Fibroblast of mammary gland (primary cell): ENCODE measurements at places on chromosomes 2 and 18.

DNA sequence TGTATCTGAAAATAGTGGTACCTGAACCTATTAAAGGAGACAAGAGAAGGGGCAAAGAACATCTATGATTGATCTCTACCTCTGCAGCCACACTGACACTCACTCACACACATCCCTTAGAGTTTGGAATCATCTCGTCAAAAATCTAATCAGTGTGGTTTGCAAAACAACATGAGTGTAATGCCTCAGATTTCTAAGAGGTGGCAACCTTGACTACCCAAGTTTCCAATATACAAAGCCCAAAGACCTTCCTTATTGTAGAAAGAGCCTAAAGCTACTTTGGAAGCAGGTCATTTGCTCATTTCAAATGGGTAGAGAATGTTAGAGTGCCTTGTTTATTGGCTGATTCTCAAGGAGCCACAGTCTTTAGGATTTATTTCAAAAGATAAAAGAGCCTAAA lies 444.9 kb downstream of the ARHGAP15 start:
- DNase-seq, result no peak

DNA sequence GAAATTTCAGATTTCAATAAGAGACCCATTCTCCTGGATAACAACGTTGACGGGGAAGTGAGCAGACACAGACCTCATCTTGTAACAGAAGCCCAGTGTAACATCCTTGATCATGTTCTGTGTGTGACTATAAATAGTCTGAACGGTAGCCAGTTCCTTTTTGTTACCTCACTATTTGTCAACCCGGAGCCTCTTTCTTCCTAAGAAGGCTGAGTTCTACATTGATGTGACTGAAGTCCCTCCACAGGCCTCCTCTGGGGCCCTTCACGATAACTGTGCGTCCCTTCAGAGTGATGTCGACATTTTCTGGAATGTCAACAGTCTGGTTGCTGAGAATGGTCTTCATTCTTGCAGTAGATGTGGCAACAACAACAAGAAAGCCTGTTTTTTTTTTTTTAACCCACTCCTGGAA lies 6.3 kb upstream of the PLEKHM3 start:
- no peak for DNase-seq

DNA sequence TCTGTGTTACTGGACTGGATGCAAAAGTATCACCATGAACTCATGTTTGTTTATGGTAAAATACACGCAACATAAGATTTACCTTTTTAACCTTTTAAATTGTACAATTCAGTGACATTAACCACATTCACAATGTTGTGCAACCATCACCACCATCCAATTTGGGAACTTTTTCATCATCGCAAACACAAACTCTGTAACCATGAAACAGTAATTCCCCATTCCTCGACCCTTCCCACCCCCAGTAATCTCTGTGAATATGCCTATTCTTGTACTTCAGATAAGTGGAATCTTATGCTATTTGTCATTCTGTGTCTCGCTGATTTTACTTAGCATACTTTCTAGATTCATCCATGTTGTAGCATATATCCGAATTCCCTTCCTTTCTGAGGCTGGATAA lies 31.1 kb upstream of the EPAS1 start:
- no peak for DNase-seq

DNA sequence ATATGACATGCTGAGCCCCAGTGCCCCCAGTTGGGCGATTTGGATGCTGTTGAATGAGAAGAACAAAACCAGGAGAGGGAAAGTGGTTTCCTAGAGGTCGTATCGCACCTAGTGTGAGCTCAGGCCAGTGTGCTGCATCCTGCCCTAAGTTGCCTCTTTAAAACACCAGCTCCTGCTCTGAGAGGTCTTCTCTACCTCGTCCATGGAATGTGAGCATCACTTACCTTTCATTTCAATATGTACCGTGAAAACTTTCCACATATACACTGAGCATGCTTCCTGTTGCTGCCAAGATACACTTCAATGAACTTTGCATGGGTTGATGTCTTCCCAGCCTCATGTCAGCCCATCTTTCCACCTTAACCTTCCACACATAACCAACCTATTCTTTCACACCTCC lies 55.6 kb downstream of the MYT1L start:
- no peak for DNase-seq

- DNase-seq, result no peak
These were observed 8.6 kb upstream of the ZNF407 start for GRCh38 chr18:74589021-74589420.

GRCh38 chr2:133495226-133495625 lies 73.0 kb downstream of the NCKAP5 start:
- DNase-seq, result no peak

DNA sequence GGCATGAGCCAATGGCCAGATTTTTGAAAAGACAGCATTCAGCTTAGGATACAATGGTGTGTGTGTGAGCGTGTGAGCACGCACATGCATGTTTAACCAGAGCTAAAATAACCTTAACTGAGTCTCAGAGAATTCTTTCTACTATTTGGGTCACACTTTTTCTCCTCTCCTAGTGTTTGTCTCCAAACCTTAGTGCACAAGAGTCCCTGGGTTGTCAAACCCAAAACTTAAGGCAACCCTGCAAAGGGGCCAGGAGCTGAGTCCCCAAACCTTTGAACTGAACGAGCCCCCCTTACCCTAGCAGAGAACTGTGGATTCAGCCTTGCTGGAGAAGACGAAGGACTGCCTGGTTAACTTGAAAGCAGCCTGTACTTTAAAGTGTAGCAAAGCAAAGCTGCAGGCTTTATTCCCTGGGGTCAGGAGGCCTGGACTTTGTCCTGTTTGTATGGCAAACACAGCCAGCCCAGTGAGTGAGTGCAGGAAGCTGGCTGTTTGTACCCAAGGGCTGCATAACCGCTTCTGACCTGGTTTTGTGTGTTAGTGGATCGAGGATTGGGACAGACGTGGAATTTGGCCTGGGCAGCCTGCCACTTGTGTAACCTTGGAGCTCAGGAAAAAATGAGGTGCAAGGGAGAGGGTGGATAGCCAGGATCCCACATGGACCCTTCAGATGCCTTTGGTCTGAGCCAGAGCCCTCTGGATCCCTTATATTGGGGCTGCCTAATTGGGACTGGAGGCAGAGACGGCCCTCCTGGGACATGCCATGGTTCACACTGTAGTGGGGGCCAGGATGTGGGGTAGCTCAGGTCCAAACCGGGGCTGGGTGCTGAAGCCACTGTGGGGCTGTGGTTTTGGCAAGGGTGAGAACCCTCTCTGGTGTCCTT lies 6.4 kb upstream of the PSMD1 start:
- DNase-seq, result no peak

DNA sequence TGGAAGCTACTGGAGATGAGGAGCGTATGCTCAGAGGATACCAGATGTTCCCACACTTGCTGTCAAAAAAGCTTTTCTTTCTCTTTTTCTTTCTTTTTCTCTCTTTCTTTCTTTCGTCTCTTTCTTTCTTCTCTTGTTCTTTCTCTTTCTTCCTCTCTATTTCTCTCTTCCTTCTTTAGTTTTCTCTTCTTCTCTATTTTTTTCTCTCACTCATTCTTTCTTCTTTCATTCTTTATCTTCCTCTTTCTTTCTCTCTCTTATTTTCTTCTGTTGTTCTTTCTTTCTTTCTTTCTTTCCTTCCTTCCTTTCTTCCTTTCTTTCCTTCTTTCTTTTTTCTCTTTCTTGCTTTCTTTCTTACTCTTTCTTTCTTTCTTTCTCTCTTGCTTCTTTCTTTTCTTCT lies 457.6 kb downstream of the CMPK2 start:
- DNase-seq, result no peak
